ENCODE measurements at places on chromosomes 12 and 14. TPM values are rescaled to one million over a fixed set of nuclear protein-coding genes. Genes with fewer than 3 reads are reported as not detected.

The TDRD9 gene
- 2.2 TPM for polyA plus RNA-seq

The CCDC88C gene
- polyA plus RNA-seq = 5.5 TPM

The SDR39U1 gene
- polyA plus RNA-seq = 108 TPM

The NEUROD4 gene
- polyA plus RNA-seq = not detected

The MMP19 gene
- 6.0 TPM for polyA plus RNA-seq

The MYH7 gene
- polyA plus RNA-seq = 641 TPM

The P2RX2 gene
- polyA plus RNA-seq = not detected

The TTC8 gene
- 3.8 TPM for polyA plus RNA-seq

The ERC1 gene
- polyA plus RNA-seq = 6.5 TPM

The CCDC177 gene
- 0.03 TPM for polyA plus RNA-seq

The VRTN gene
- polyA plus RNA-seq = not detected

The CLEC4D gene
- not detected for polyA plus RNA-seq

The SLIRP gene
- 1,352 TPM for polyA plus RNA-seq

The FAIM2 gene
- 7.8 TPM for polyA plus RNA-seq

The TMEM132D gene
- not detected for polyA plus RNA-seq

The BBS10 gene
- polyA plus RNA-seq = 5.1 TPM

The C12orf56 gene
- polyA plus RNA-seq = not detected

The ETFBKMT gene
- polyA plus RNA-seq = 2.7 TPM

The MAP1LC3B2 gene
- 4.6 TPM for polyA plus RNA-seq

The OVCH1 gene
- 0.12 TPM for polyA plus RNA-seq

The REP15 gene
- 4.1 TPM for polyA plus RNA-seq

The FOXM1 gene
- 0.44 TPM for polyA plus RNA-seq

The DIO2 gene
- 2.6 TPM for polyA plus RNA-seq

The RTL1 gene
- polyA plus RNA-seq = not detected

The TMEM253 gene
- polyA plus RNA-seq = 1.1 TPM

The STAB2 gene
- not detected for polyA plus RNA-seq

The KLRD1 gene
- 0.22 TPM for polyA plus RNA-seq

The BICD1 gene
- polyA plus RNA-seq = 2.5 TPM

The MANSC4 gene
- polyA plus RNA-seq = not detected

Data from heart right ventricle (tissue), 16 donors.